ENCODE measurements at places on chromosomes 7 and 10.
A peak's percentile ranks its signal among the peaks of the same experiment; 100 is the strongest.

DNA sequence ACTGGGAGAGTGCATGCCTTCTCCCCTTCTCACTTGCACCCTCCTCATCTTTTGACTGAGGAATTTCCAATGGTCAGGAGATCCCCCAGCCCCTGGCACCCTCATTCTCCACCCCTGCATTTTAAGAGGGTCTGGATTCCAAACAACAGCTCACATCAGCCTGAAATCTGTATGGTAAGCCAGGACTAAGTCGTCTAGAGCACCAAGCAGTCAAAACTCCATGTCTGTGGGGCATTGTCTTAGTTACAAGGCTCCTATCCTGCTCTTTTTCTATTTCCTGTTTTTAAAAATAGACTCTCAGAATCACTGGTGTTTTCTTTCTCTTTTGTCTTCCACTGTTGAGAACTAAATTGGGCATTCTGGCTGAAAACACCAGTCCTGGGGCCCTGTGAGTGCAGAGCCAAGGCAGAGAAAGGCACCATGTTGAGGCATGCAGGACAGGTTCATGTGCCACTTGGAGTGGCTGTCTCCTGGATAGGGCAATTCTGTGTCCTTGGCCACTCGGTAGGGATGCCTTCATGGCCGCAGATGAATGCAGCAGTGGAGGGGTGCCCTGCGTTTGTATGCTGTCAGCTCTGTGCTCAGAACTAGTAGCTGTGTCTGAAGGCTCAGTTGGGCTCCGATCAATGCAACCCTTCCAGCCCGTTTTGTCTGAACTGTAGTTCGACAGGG lies 216.6 kb upstream of the YAE1 start:
- H3K4me1 ChIP-seq = no peaks in the 10 kb centered on the region
- H3K27me3 ChIP-seq = peaks cover 30% of the 10 kb centered on the region

- no peaks in the 10 kb centered on the region for H3K4me1 ChIP-seq
- peaks cover 11% of the 10 kb centered on the region for H3K27me3 ChIP-seq
- DNase-seq = no peak
- H3K36me3 ChIP-seq = no peaks in the 10 kb centered on the region
These were observed 50.8 kb upstream of the PDZD8 start for GRCh38 chr10:117425974-117426566.

GRCh38 chr7:55148571-55148970 lies 129.8 kb downstream of the EGFR start:
- no peak overlapping the region for H3K4me3 ChIP-seq
- DNase-seq = no peak

DNA sequence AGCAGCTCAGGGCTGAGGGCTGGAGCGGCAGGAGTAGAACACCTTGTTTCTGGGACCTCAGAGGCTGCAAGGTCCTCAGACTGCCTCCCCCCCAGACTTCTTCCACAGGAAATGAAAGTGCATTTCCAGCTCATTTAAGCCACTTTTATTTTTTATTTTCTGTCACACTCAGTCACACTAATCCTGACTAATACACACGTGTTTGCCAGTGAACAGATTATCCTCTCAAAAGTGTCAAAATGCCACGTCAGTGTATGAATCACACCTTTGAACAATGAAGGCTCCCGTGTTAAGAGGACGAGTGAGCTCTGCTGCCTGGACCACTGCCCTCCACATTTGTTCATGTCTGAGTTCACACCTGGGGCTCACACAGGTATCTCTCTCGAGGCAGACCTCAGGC lies 488.5 kb downstream of the DNAJB6 start:
- H3K4me3 ChIP-seq = no peak overlapping the region
- DNase-seq = no peak
- H3K36me3 ChIP-seq = no peaks in the 10 kb centered on the region
- H3K27me3 ChIP-seq = peaks cover 7% of the 10 kb centered on the region
- H3K4me1 ChIP-seq = peaks cover 8% of the 10 kb centered on the region

- DNase-seq = no peak
- peaks cover 14% of the 10 kb centered on the region for H3K4me1 ChIP-seq
- no peak overlapping the region for H3K4me3 ChIP-seq
- no peak overlapping the region for H3K27ac ChIP-seq
- peaks cover 12% of the 10 kb centered on the region for H3K36me3 ChIP-seq
- H3K27me3 ChIP-seq = no peaks in the 10 kb centered on the region
These were observed 9.2 kb downstream of the AKR1B1 start for GRCh38 chr7:134449680-134450079.

GRCh38 chr7:157278791-157279724 lies 57.7 kb upstream of the DNAJB6 start:
- peak overlapping the region; percentile 9 for H3K4me3 ChIP-seq
- peaks cover 10% of the 10 kb centered on the region for H3K27me3 ChIP-seq
- H3K4me1 ChIP-seq = peaks cover 17% of the 10 kb centered on the region
- no peaks in the 10 kb centered on the region for H3K36me3 ChIP-seq
- no peak for DNase-seq

DNA sequence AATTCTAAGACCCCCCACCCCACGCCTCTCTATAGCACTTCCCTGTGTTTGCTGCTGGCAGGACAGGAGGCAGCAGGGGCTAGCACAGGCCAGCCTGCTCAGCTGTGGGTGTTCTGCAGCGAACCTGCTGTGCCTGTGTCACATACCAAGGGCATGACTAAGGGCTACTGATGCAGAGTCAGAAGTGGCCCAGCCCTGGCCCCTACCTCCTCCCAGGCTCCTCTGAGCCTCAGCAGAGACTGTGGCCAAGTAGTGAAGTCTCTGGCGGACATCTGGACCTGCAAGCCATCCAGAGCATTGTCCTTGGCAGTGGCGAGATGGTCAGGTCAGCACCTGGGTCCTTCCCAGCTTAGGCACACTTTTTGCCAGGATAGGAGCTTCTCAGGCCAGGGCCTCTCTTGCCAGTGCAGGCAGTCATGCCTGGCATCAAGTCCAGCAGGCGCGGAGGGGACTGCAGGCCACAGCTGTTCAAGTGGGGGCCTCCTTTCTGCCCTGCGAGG lies 116.3 kb upstream of the RET start:
- DNase-seq = no peak
- no peak overlapping the region for H3K27ac ChIP-seq
- peaks cover 1% of the 10 kb centered on the region for H3K27me3 ChIP-seq
- no peaks in the 10 kb centered on the region for H3K36me3 ChIP-seq
- no peak overlapping the region for H3K4me3 ChIP-seq

DNA sequence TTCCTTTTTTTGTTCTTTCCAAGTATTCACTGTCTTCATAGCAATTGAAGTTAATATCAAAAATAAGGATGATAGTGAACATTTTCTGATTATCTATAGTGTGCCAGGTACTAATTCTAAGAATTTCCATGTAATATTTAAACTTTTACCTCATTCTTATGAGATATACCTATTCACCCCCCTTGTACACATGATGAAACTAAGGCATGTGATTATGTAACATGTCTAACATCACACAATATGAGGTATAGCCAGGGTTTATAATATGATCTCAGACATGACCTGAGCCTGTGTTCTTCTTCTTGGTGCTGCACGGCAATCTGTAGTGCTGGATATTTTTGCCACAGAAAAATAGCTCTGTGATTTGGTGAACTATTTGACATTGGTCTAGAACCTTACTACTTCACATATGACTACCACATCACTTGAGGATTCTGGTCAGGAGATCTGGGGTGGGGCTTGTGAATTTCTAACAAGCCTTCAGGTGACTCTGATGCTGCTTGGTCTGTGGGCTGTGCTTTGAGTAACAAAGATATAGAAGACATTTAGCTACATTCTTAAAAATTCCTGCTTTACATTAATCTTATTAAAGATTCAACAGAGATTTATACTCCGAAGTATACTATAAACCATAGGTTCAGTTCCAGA lies 79.1 kb downstream of the TRIM24 start:
- H3K27ac ChIP-seq = no peak overlapping the region
- no peaks in the 10 kb centered on the region for H3K27me3 ChIP-seq
- H3K36me3 ChIP-seq = peaks cover 18% of the 10 kb centered on the region
- DNase-seq = no peak

- H3K4me3 ChIP-seq = no peak overlapping the region
- peaks cover 3% of the 10 kb centered on the region for H3K36me3 ChIP-seq
- peaks cover 27% of the 10 kb centered on the region for H3K27me3 ChIP-seq
- no peak overlapping the region for H3K27ac ChIP-seq
These were observed 56.9 kb downstream of the SORBS1 start for GRCh38 chr10:95504246-95504691.

DNA sequence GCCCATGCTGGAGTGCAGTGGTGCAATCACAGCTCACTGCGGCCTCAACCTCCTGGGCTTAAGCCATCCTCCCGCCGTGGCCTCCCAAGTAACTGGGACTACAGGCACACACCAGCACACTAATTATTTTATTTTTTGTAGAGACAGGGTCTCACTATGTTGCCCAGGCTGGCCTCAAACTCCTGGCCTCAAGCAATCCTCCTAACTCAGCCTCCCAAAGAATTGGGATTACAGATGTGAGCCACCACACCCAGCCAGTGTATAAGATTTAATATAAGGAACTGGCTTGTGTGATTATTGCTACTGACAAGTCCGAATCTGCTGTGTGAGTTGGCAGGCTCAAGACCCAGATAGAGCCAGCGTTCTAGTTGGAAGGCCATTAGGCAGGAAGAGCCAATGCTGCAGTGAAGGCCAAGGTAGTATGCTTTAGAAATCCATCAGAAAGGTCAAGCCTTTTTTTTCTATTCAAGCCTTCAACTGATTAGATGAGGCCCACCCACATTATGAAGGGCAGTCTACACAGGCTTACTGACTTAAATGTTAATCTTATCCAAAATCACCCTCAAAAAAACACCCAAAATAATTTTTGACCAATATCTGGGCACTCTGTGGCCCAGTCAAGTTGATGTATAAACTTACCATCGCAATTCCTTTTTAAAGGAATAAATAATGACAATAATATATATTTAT lies 19.4 kb downstream of the TRIM4 start:
- no peak for DNase-seq
- H3K27ac ChIP-seq = no peak overlapping the region
- H3K36me3 ChIP-seq = peaks cover 14% of the 10 kb centered on the region
- no peaks in the 10 kb centered on the region for H3K27me3 ChIP-seq
- peaks cover 6% of the 10 kb centered on the region for H3K4me1 ChIP-seq
- no peak overlapping the region for H3K4me3 ChIP-seq

DNA sequence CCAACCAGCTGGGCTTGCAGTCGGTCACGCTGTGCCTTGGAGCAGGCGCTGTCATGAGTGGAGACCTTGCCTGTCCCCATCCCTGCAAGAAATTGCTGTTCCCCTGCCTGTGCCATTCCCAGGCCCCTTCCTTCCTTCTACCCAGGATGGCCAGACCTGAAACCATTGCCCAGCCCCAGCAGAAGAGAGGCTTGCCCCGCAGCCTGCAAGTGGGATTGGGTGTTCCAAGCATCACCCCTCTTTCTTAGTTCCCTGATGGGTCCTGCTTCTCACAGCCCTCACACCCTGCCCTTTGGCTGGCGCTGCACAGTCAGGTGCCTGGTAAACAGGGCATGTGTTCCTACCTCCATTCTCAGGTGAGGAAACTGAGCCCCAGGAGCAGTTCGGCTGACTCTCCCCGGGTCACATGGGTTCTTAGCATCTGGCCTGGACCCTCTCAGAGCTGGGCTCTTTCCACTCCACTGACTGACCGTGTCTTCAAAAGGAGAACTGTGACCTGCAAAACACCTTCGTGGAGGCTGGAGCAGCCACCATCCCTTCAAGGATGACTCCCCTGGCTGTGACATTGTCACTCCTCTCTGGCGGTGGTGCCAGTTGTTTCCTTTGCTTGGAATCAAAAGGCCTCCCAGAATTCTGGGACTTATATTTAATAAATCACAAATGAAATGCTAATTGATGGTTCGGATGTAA lies 41.9 kb upstream of the PDCD4 start:
- H3K4me3 ChIP-seq = no peak overlapping the region
- DNase-seq = no peak
- no peaks in the 10 kb centered on the region for H3K36me3 ChIP-seq
- H3K27me3 ChIP-seq = no peaks in the 10 kb centered on the region
- H3K4me1 ChIP-seq = peaks cover 5% of the 10 kb centered on the region

All from T-helper 17 cell (primary cell).